CD4-positive, CD25-positive, alpha-beta regulatory T cell (primary cell): ENCODE measurements at places on chromosomes 4 and X. TPM values are rescaled to one million over a fixed set of nuclear protein-coding genes. Genes with fewer than 3 reads are reported as not detected.

GRCh38 chrX:120790118-120790517 is 85.5 kb downstream of the CT47B1 start:
- DNase-seq, result peak; percentile 71

DNA sequence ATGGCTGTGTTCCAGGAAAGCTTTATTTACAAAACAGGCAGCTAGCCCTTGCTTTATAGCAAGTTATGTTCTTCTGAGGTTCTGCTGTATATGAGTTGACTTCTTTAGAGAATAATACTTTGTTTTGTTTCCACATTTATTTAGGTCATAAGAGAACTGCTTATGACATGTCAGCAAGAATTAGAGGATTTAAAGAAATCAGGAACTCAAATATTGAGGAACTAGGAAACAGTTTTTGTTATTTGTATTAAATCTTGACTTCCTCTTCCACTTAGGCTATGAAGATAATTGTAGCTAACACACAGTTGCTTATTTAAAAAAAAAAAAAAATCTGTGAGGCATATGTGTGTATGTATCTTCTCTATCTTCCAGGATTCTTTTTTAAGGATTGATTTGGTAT is 14.3 kb downstream of the ZRSR2 start:
- DNase-seq, result no peak

Gene NR3C2
- 16.1 TPM for total RNA-seq

DNA sequence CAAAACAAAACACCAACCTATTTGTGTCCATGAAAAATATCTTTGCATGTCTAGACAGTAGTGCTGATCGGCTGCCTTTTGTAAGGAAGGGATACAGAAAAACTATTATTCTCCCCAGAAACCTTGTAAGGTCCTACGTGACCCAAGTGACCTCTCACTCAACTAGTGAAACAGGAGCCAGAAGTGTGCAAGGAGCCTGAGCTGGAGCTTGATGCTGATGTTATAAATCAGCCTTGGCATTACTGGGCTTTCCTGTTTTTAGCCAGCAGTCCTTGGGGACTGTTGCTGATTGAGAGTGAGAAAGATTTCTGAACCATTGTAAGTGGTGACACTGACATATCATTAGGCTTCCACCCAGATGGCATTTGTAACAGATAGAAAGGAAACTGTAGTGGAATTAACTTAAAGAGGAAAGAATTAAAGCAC is 100.8 kb upstream of the LIMCH1 start:
- no peak for DNase-seq

Gene TLR8
- total RNA-seq, result not detected
